Neural progenitor cell (in vitro differentiated cells): ENCODE measurements at places on chromosomes 7 and 10. TPM values are rescaled to one million over a fixed set of nuclear protein-coding genes. Genes with fewer than 3 reads are reported as not detected.
A peak's percentile ranks its signal among the peaks of the same experiment; 100 is the strongest.

DNA sequence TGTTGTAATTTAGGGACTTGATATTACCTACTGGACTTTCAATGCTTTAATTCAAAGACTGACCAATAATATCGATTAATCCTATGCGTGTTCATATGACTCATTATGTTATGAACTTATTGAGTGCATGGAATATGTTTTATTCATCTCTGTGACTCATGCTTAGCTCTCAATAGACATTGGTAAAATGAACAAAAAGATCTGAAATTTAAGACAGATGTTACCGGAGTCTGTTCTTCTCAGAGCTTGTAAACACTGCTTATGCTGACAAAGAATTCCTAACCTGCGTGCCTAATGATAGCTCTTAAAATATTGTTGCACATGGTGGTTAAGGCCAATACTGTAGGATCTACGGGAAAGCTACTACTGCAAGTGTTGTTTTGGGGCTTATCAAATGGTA is 131.5 kb upstream of the ACBD5 start:
- DNase-seq, result no peak

- no peak for DNase-seq
These were observed 8.6 kb downstream of the GDF2 start for GRCh38 chr10:47330804-47331203.

GRCh38 chr7:50206453-50207250 is 97.9 kb upstream of the IKZF1 start:
- no peak for DNase-seq

GRCh38 chr10:102776779-102777456 is 33.2 kb downstream of the WBP1L start:
- DNase-seq, result peak; percentile 85

GRCh38 chr7:99196536-99197258 is 11.2 kb downstream of the KPNA7 start:
- DNase-seq, result no peak

DNA sequence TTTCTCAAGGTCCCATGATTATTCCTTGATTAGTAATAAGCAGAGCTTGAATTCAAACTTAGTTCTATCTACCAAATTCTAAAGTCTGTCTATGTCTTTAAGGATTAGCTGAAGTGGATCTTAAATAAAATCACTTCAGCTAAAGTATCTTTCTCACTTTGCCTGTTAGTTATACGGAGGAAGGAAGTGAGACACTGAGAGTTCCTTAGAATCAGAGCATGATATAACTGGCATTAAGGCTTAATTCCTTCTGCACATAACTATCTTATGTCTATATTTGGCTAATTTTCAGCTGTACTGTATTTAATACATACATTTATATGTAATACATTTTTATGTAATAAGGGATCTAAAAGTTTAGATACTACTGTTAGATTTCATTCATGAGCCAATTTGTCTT is 491.1 kb upstream of the GHITM start:
- DNase-seq, result no peak

DNA sequence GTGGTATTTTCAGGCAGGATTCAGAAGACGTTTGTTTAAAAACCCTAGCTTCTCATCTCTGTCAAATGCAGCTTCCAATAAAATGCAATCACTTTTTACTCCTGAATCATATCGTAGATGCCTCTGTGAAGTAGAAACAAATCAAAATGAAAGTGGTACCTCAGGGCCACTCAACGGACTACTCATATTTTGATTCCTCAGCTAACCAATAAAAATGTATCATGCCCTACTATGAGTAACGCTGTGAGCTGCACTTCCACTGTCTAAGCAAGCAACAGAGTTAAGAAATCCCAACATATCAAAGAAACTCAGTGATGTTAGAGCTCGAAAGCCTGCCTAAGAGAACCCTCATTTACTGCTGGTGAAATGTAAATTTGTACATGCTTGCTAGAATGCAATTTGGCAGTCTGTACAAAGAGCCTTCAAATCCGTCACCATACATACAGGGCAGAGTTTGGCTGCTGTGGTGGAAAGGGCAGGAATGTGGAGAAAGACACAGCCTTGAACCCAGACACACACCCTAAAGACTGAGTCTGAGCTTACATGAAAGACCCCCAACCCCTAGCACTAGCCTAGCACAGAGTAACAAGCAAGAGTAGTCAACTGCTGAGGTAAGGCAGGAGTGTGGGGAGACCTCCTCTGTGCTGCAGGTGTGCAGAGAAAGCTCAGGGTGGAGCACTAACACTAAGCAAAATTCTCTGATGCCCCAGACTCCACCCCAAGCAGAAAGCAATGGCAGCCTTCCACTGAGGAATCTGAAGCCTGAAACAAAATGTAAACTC is 151.5 kb downstream of the ANK3 start:
- DNase-seq, result peak; percentile 37

The SAP25 gene
- 1.5 TPM in 1 of 2 replicates, not detected in the other for total RNA-seq

The SPDYE11 gene
- not detected in 2 replicates for total RNA-seq

The EPO gene
- total RNA-seq, result 0.09 and 0.58 TPM in 2 replicates
